ENCODE measurements at places on chromosomes 5 and 9.

GRCh38 chr9:100641166-100641565, 63.3 kb downstream of the CAVIN4 start:
- no peak for DNase-seq

GRCh38 chr9:113650207-113651131, 186.9 kb downstream of the RGS3 start:
- no peak for DNase-seq

DNA sequence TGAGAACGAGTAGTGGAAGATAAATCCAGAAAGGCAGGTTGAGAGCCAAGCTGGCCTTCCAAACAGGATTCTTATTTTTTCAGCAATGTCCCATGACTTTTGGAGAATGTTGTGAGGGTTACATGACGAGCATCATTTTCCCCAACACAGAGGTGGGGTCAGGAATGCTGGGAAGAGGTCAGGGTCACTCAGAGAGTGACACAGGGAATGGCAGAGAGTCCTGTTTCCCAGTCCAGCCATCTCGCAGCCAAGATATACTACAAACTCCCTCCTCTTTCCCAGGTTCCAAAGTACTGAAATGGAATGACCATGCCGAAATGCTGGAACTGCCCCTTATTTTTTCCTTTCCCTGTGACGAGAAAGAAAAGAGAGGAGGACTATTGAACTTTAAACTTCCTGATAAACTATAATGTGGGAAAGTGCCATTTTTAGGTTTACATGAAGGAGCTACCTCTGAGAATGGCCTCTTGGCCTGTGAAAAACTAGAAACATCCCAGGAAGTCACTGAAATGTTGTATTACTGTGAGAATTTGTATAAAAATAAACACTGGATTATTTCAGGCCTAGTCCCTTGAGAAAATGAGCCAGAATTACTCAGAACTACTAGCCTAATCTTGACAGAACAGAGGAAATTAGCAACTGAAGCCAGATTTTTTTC, 420.4 kb downstream of the CETN3 start:
- no peak for DNase-seq

- no peak for DNase-seq
Measured at GRCh38 chr5:54108136-54108535, 202.2 kb downstream of the ARL15 start.

- no peak for DNase-seq
Measured at GRCh38 chr5:44345871-44346270, 43.3 kb downstream of the FGF10 start.

- no peak for DNase-seq
Measured at GRCh38 chr5:61943713-61944112, 362.3 kb upstream of the KIF2A start.

GRCh38 chr9:13263511-13263910, 16.0 kb downstream of the MPDZ start:
- DNase-seq = no peak

DNA sequence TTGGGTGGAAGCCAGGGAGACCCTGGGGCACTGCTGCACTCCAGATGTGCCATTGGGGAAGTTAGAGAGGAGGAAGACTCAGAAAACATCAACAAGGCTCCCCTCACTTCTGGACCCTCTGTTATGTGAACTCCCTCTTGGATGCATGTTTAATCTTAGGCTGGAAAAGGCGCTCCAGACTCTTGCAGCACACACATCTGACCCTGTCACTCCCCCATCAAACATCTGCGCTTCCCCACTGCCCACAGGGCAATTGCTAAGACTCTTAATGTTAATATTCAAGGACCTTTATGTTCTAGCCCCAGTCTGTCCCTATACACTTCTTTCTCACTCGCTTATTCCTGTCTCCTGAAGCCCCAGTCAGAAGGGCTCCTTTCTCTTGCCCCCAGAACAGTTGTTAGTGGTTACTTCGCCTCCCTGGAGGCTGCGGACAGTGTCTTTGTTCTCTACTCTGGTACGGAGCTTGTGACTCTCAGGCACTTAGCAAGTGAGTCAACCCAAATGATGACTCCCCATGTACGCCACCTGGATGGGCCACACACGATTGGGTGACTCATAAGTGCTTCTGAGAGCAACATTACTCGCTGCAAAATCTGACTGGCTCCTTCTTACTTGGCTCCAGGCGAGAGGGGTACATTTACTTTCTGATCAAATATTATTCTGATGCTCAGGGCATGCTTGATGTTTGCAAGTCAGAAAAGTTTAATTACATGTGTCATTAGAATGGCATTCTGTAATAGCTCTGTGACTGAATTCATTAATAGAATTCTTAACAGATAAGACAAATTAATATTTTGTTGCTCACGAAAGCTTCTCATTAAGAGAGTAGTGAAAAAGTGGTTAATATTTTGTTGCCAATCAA, 193.6 kb downstream of the HSPA4 start:
- DNase-seq = no peak

GRCh38 chr9:84804951-84805694, 135.6 kb downstream of the NTRK2 start:
- DNase-seq = no peak

GRCh38 chr5:44536650-44537260, 147.5 kb upstream of the FGF10 start:
- peak; percentile 6 for DNase-seq

- DNase-seq = no peak
Measured at GRCh38 chr9:125972012-125972729, 225.0 kb downstream of the PBX3 start.

- DNase-seq = no peak
Measured at GRCh38 chr9:125183561-125183960, 6.0 kb downstream of the PPP6C start.

DNA sequence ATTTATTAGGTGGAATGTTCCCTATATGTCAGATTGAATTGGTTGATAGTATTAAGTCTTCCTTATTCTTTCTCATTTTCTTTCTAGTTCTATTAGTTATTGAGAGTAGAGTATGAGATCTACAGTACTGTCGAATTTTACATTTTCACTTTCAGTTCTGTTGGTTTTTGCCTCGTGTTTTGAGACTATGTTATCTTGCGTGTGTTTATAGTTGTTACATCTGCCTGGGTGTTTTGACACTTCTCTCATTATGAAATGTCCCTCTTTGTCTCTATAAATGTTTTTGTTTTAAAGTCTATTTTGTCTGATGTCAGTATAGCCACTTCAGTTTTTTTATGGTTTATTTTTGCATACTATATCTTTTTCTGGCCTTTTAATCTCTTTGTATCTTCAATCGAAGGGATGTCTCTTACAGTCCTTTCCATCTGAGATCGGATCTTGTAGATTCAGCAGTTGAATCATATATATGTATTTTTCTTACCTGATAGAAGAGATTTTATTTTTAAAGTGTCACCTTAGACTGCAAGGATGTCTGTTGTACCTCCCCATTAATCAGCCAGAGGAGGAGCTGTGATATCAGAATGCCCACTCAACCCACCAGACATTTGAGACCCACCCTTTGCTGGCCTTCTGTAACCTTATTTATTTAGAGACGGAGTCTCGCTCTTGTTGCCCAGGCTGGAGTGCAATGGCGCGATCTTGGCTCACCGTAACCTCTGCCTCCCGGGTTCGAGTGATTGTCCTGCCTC, 20.7 kb downstream of the EHMT1 start:
- DNase-seq = no peak

GRCh38 chr9:16532681-16533450, 337.6 kb downstream of the BNC2 start:
- no peak for DNase-seq

GRCh38 chr9:33025572-33026342, 684 bp downstream of the DNAJA1 start:
- peak; percentile 9 for DNase-seq

GRCh38 chr5:4628645-4629385, 511.3 kb upstream of the ADAMTS16 start:
- DNase-seq = no peak

GRCh38 chr5:67659288-67659687, 462.7 kb upstream of the CD180 start:
- peak; percentile 17 for DNase-seq

DNA sequence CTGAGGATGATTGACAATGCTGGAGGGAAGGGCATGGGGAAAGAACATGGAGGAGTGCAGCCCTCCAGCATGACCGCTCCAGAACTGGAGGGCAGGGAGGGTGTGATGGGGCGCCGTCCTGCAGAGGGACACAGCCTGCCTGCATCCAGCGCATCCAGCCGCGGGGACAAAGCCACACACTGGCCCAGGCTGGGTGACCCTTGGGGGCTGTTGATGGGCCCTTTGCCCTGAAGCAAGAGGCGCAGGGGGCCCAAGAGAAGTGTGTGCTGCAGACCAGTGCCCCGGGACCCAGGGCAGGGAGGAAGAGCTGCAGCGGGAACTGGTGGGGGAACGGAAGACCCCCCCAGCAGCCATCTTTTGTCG, 169.8 kb upstream of the PPP1R26 start:
- no peak for DNase-seq

DNA sequence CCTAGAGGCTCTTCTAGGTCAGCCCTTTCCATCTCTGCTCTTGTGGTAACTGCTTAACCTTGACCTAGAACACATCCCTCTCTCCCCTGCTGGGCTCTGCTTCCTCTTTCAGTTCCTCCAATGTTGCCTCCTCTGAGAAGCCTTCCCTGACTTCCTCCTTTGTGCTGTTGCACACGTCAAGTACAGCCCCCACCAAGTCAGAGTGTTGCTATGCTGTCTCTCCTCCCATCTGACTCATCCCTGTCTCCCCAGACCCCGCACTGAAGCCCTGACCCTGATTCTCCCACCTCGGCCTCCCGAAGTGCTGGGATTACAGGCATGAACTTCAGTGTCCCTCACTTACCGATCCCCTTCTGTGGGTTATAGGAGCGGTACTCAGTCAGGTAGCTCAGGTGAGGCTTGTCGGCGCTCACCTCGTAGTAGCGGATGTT, 10.4 kb upstream of the TRIM14 start:
- no peak for DNase-seq

GRCh38 chr9:710951-711745, 130.3 kb upstream of the DMRT1 start:
- no peak for DNase-seq

DNA sequence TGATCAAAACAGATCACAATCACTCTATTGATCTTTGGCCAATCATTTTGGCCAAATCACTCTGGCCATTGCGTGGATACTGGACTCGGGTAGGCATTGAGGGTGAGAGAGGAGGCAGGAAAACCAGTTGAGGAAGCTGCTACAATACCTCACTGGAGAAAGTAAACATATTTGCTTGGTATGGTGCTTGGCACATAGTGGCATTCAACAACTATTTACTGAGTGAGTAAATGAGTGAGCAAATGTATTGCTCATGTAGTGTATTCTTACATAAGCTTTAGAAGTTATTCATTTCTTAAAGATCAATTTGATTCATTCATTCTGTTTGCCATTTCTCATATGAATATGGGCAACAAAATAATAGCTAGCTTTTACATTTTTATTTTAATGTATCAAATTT, 4.0 kb upstream of the DEPDC1B start:
- DNase-seq = no peak

- no peak for DNase-seq
Measured at GRCh38 chr5:172611913-172612312, 29.1 kb upstream of the NEURL1B start.

DNA sequence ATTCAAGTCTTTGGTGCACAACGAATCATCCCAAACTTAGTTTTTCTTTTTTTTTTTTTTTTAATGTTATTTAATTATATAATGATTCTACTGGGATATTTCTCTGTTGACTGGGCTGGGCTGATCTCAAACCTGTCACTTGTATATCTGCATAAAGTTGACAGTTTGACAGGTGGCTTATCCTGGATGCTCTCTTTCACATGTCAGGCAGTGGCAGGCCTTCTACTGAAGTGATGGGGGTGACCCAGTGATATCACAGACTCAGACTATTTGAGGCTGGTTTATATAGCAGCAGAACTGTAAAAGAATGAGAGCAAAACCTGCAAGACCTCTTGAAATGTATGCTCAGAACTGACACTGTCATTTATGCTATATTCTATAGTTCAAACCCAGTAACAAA, 1813.5 kb upstream of the CDH6 start:
- no peak for DNase-seq

DNA sequence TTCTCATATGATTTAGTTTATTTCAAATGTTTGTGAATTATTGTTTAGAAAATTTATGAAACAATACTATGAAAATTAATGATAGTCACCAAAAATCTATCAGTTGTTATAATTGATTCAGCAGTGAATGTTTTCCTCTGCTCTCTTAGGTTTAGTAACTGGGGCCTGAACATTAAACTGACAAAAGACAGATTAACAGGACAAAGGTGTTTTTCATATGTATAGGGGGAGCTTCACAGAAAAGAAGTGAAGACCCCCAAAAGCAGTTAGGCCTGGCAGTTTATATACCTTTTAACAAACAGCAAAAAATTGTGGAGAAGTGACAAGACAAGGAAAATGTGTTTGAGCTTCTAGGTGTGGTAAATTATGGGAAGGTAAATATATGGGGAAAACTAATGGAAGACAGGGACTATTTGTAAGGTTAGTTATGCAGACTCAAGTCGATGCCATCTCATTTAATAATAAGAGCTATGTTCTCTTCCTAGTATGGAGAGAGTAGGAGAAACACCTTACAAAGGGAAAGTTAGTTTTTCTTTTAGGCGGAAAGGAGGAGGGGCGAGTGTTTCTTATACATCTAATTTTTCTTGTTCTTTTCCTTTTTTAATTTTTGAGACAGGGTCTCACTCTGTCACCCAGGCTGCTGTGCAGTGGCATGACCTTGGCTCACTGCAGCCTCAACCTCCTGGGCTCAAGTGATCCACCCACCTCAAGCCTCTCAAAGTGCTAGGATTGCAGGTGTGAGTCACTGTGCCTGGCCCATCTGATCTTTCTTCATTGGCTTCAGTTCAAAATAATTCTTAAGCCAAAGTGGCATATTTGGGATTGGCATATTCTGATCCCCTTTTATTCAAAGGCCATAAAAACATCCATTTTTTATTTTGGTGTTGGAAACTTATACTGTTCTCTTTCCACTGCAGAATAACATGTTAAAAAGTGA, 77.8 kb downstream of the C9orf153 start:
- DNase-seq = no peak

- no peak for DNase-seq
Measured at GRCh38 chr9:136353088-136353487, 10.5 kb downstream of the DNLZ start.

- no peak for DNase-seq
Measured at GRCh38 chr5:34674187-34674586, 18.1 kb downstream of the RAI14 start.

GRCh38 chr5:61498121-61498520, 166.1 kb downstream of the ZSWIM6 start:
- DNase-seq = no peak

GRCh38 chr5:177434942-177435738, 8.7 kb downstream of the GRK6 start:
- no peak for DNase-seq

DNA sequence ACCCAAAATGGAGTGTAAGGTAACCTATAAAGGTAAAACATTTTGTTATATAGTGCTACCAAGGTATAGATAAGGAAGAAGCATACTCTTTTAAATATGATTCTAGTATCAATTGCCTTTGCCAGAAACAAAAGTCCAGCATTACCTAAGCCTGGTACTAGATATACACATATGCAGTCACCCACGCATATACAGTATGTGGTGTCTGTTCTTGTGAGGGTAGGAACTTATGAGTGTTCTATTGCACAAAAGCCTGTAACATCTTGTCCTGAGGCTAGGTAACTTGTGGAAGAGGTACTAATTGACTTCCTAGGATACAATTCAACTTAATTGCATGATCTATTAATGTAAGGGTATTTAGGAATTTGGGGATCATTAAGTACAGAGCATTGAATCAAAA, 31.3 kb upstream of the IFNE start:
- DNase-seq = no peak

All from NCI-H2171 (cell line).